Mammary epithelial cell (primary cell): ENCODE measurements at places on chromosomes 16 and 17. TPM values are rescaled to one million over a fixed set of nuclear protein-coding genes. Genes with fewer than 3 reads are reported as not detected.
A peak's percentile ranks its signal among the peaks of the same experiment; 100 is the strongest.

UTP18 gene
- polyA plus RNA-seq = 20.6 TPM

MYH2 gene
- not detected for polyA plus RNA-seq

COG1 gene
- polyA plus RNA-seq = 12.8 TPM

VAT1L gene
- polyA plus RNA-seq = not detected

DNA sequence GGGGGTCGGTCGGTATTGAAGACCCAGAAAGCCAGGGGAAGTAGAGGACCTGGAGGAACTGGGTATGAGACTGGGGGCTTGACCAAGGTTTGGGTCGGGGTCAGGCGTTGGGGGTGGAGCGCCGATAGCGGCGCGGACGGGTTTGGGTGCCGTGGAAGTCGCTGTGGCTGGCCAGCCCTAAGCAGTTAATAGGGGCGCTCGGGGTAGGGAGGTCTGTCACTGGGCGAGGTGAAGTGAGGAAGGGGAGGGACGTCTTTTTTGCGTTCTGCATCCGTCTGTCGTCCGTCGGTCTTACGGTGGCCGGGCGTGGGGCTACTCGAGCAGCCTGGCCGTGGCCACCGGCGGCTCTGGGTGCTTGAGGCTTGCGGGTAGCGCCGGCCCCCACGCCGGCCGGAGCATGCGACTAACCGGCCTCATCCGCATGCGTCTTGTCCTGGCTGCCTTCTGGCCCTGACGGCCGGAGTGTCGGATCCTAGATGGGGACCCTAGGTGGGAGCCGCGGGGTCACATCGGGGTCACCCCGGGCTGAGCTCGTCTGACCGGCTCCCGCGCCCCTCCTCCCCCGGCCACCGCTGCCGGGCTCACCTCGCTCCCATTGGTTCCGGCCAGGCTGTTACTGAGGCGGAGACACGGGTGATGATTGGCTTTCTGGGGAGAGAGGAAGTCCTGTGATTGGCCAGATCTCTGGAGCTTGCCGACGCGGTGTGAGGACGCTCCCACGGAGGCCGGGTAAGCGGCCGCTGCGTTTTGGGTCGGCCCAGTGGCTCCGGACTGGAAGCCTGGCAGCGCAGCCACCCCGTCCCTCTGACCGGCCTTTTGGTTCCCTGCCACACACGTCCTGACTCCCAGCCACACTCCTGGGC, 10.3 kb upstream of the TMEM88 start:
- peak; percentile 94 for DNase-seq

FBXO39 gene
- 0.31 TPM for polyA plus RNA-seq

TSPAN10 gene
- 1.1 TPM for polyA plus RNA-seq

DNA sequence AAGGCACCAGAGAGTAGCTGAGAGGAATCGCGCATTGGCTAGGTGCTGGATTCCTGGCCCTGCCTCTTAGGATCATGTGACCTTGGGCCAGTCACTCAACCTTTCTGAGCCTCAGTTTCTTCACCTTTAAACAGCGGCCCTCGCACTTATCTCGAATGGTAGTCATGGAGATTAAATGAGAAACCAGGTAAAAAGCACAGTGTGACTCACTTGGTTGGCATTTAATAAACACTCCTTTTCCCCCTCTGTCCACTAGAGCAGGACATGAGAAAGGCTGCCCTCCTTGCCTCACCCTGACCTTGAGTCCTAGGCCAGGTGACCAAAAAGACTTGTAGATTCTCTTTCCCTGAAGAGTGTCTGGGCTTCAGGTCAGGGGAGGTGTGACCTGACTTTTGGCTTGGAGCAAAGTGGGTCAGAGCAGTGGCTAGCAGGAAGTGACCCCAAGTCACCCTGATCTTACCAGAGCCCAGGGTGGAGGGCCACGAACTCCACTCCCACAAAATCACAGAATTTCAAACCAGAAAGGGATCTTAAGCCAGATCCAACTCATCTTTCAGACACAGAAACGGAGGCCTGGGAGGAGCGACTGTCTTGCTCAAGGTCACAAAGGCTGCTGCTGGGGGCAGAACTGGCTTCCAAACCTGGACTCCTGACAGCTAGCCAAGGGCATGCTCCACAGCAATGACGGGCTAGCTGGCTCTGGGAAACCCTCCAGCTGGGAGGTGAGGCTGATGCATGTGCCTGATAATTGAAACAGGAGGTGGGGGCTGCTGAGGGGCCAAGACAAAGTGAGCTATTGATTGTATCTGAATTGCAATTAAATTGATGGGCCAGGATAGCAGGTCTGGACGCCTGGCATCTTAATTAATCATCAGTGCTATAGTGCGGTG, 65.2 kb downstream of the PIPOX start:
- no peak for DNase-seq

RAB26 gene
- polyA plus RNA-seq = 0.80 TPM

- DNase-seq = no peak
Measured at GRCh38 chr17:557371-557770, 157.3 kb downstream of the VPS53 start.

DNA sequence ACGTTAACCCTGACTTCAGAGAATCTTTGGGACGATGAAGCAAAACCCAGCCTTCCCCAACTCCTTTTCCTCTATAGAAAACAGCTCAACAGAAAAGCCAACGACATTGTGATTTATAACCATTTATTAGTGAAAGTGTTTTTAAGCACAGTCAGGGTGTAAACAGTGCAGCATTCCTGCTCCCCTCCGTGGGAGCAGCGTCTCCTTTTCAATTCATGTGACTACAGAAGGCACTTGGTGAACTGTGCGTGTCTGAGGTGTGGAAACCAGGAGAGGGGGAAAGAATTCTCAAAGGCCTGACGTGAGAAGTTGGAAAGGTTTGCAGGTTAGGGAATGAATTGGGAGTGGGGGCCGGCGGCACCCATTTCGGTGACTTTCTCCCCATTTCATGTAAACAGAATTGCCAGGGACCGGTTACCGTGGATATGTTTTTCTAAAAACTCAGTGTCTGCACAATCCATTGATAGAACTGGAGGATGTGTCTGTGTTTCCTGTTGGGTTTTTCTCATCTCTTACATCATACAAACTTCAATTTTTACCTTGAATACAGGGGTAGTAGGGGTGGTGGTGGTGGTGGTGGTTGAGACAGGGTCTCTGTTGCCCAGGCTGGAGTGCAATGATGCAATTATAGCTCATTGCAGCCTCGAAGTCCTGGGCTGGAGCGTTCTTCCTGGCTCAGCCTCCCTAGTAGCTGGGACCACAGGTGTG, 53.1 kb downstream of the NDE1 start:
- no peak for DNase-seq

DNA sequence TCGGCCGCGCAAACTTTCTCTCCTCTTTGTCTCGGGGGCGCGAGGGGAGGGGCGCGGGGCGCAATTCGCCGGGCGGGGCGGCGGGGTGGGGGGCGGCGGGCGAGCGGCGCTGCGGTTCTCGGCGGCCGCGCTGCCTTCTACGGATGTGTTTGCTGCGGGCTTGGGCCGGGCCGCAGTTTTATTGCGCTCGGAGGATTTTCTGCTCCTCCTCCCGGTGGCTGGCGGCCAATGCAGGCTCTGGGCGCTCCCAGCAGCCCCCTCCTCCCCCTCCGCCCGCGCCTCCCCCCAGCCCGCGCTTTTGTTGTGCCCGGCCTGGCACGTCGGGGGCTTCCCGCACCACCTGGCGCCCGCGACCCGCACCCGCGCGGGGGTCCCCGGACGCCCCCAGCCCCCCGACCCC, at the start of gene TIMP2:
TIMP2 (minus strand) TSS at position 154 of the 400 bp plus-strand sequence. CDS start 299 bp downstream, outside the sequence.
- DNase-seq = no peak

ELMO3 gene
- 37.4 TPM for polyA plus RNA-seq

HEATR9 gene
- not detected for polyA plus RNA-seq

- DNase-seq = no peak
Measured at GRCh38 chr16:84992717-84993075, 18.6 kb downstream of the ZDHHC7 start.

GRCh38 chr17:49976163-49976827, 7.3 kb downstream of the DLX4 start:
- no peak for DNase-seq

DNA sequence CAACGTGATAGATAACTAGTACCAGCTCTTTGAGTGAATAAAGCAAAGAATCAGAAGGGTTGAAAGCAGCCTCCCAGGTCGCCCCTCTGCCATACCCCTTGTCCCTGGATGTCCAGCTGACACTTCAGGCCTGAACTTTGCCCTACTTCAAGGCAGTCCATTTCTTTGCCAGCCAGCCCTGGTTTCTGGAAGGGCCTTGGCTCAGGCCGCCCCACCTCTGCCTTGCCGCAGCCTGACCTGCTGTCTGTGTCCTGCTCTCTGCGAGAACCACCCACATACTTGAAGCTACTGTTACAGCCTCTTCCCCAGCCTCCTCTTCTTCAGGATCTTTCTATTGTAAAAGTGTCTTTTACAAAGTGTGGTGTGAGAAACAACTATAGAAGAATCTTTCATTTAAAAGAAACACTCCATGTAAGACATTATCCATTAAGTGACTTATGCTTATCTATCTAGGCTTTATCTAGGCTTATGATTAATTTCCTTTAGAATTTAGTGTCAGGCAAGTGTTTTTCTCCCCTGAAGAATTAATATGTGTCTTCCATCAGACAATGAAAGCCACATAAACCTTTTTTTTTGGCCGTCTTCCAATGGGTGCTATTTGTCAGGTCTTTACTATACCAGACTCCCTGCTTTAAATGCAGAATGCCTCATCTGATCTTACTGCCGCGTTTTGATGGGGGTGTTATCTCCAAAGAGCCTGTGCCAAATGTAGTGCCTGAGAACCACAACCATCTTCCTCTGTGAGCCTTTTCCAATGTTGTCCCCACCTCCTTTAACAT, 133.9 kb downstream of the SOCS1 start:
- DNase-seq = no peak

ABI3 gene
- polyA plus RNA-seq = not detected

DNA sequence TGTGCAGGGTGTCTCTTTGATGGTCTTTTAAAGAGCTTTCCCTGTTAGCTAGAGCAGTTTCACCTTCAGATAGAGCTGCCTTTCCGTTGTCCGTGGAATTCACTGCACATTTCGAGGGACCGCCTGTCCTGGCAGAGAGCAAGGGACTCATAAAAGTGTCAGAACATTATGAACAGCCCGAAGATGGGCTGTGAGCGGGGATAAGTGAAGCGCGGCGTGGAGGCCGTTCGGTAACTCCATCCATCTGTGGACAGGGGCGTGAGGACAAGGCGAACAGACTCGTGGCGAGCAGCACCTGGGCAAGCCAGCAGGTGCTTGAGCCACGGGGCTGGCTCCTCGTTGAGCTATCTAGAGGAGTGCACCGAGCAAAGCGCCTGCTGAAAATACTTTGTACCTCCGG, 371.2 kb downstream of the MAF start:
- DNase-seq = no peak

IRX5 gene
- polyA plus RNA-seq = 5.7 TPM

DNA sequence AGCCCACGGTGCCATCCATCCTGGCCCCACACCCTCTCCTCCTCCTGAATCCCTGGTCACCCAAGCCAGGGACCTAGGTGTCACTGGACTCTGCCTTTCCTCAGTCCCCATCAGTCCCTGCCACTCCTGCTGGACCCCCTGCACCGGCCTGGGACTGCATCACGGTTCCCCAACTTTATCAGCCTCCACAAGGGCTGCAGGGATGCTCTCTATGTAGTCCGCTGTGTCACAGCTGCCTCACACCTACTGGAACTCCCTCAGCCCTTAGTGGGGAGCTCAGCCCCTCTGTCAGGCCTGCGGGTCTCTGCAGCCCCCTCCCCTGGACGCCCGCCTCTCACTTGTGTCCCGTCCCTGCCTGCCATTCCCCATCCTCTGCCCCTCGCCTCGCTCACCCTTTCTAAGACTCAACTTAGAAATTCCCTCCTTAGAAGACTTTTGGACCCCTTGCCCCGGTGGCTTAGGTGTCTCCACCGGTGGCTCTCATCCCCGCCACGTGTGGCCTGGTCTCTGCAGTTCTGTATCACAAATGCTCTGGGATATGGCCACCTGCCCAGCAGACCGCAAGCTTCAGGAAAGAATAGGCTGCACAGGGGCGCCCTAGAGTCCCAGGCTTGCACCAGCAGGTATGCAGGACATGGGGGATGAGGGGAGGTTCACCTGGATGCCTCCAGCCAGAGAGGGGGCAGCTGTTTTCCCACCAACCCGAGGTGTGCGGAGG, 62.9 kb downstream of the PRMT7 start:
- no peak for DNase-seq

GRCh38 chr16:58063377-58064076, 38.0 kb downstream of the MMP15 start:
- no peak for DNase-seq

DNA sequence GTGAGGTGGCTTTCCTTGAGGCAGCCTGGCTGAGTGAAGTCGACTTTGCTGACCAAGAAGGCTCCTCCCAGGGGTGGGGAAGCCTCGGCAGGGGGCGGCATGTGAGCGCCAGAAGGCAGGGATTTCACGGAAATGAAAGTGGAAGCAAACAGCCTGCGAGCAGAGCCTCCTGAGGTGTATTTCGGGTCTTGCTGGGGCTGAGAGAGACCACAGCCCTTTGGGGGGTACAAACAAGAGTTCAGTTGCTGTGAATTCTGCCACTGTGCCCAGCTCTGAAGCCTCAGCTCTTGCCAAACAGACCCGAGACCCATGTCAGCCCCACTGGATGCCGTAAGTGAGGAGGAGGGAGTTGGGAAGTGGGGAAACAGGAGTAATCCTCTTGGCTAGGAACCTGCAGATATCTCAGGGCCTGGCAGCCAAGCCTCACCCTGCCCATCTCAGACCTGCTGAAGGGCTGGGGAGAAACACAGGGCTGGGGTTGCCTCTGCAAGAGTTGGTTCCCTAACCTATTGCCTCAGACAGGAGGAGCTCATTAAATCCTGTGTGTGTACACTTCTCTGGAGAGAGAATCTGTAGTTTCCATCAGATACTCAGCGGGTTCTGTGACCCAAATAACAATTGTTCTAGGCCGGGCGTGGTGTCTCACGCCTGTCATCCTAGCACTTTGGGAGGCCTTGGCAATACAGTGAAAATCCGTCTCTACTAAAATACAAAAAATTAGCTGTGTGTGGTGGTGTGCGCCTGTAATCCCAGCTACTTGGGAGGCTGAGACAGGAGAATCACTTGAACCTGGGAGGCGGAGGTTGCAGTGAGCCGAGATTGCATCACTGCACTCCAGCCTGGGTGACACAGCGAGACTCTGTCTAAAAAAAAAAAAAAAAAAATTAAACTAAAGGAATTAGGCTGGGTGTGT, at the start of gene IFI35:
IFI35 (plus strand) TSS at position 146 of the 913 bp plus-strand sequence; CDS start at position 310, 164 bp downstream.
- peak; percentile 71 for DNase-seq

CHD9NB gene
- 2.4 TPM for polyA plus RNA-seq

- no peak for DNase-seq
Measured at GRCh38 chr16:67164599-67165061, at the start of gene HSF4. HSF4 (plus strand) TSS chr16:67164745; CDS start chr16:67164812, 67 bp downstream.

DLX4 gene
- polyA plus RNA-seq = 0.14 TPM

GRCh38 chr16:50580180-50580798, 32.1 kb downstream of the NKD1 start:
- no peak for DNase-seq
